SK-N-SH (cell line): ENCODE measurements at places on chromosomes 6 and 20.

GRCh38 chr6:165844801-165845364 lies 181.8 kb upstream of the PDE10A start:
- no peak for DNase-seq

- no peak for DNase-seq
Measured at GRCh38 chr6:13515912-13516311, 28.5 kb upstream of the GFOD1 start.

- no peak for DNase-seq
Measured at GRCh38 chr20:11235058-11235457, 561.3 kb upstream of the JAG1 start.

DNA sequence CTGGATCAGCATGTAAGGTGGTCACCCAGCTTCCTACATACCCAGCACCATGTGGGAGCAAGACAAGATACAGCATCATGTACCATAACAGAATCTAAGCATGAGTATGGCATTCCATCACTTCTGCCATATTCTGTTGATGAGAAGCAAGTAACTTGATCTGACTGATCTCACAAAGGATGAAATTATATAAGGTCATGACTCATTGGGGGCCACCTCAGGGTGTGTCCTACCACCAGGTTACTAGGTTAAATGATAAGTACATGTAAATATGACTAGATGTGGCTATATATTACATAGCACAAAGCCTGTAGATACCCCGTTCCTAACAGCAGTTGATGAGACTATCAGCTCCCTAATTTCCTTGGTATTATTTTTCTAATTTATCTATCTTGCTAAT lies 213.1 kb downstream of the DOK5 start:
- no peak for DNase-seq

DNA sequence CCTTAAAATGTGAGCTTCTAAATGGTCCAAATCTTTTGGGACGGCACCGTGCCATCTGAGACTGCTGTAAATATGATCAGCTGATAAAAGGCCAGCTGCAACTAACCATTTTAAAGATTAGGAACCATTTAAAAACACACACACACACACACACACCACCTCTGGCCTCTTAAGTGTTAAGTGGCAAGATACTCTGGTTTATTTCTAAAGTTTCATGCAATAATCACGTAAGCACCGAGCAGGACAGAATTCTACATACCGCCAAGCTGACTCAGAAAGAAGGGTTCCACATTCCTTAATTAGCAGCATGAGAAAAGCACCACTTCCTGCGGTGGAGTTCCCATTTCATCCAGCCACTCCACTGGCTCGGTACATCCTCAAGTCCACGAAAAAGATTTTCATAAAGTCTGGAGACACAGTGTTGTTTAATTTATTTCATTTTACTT lies 17.8 kb upstream of the ZNF217 start:
- DNase-seq = peak; percentile 42

DNA sequence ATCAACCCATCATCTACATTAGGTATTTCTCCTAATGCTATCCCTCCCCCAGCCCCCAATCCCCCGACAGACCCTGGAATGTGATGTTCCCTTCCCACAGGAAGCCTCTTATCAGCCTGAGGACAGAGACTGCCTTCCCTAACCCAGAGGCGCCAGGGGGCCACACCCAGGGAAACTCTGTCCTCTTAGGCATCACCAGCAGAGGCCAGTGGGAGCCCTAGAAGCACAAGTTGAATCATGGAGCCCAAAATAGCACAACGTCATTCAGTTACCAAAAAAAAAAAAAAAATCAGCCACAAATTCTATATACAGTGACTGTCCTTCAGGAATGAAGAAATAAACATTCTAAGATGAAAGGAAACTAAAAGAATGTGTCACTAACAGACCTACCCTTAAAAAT lies 625.7 kb downstream of the TFAP2A start:
- no peak for DNase-seq

GRCh38 chr6:25882051-25882496 lies 8.0 kb upstream of the SLC17A3 start:
- no peak for DNase-seq

DNA sequence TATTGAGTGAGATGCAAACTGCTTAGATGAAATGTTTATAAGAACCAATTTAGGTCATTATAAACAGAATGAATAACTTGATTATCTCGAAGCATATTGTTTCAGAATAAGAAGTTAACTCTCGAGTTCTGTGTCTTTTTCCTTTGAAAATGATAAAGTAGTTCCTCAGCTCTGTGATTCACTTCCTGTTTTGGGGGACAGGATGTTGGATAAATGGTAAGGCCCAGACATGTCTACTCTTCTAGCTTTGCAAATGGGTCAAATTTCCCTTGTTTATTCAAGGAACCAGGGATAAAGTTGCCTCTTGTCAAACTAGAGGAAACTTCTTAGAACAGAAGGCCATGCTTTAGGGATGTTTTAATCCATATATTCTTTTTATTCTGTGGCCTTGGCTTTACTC lies 246.9 kb downstream of the SOX4 start:
- DNase-seq = no peak

GRCh38 chr6:85129881-85130280 lies 320.0 kb upstream of the NT5E start:
- DNase-seq = no peak

DNA sequence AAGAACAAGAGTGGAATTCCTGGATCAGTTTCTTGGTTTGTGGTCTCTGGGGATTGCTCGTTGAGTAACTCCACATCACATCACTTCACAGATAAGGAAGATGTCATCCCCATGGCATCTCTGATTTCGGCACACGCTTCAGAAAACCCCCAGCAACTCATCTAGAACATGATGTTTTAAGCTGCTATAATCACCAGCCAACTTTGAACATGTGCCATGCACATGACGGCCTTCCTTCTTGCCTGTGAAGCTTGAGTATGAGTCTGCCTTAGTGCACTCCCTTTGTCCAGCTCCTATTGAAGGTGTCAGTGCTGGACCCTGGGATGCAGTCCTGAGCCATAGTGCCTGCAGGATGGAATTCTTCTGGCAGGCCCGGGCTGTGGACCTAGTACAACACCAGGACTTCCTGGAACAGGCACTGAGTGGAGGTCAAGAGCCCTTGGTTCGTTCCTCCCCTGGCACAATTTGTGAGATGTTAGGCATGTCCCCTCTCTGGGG lies 231.5 kb upstream of the SUPT3H start:
- no peak for DNase-seq

DNA sequence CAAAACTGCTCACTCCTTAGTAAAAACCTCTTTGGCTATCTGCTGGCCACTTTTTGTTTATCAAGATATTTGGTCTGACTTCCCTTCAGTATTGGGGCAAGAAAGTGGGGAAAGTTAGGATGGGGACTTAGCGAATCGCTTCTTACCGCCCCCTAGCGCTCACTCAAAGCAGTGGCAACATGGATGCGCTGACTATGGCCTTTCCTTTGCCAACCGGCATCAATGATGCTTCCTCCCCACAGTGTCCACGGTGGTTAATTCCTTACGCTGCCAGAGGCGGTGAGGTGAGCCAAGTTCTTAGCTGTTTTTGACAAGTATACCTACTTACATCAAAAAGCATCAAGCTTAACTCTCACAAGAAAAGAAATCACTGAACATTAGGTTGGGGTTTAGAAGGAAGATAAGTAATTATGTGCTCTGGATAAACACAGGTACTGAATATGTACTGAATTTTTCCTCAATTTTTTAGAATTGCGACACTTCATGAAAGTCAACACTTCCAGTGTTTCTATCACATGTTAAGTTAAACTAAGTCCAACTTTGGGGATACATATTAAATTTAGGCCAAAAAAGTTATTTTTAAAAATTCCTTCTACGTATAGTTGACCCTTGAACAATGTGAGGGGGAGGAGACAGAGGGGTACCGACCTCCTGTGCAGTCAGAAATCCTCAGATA lies 86.7 kb downstream of the GMDS start:
- DNase-seq = no peak
